AG08395 (cell line): ENCODE measurements at places on chromosomes 1 and 21.

DNA sequence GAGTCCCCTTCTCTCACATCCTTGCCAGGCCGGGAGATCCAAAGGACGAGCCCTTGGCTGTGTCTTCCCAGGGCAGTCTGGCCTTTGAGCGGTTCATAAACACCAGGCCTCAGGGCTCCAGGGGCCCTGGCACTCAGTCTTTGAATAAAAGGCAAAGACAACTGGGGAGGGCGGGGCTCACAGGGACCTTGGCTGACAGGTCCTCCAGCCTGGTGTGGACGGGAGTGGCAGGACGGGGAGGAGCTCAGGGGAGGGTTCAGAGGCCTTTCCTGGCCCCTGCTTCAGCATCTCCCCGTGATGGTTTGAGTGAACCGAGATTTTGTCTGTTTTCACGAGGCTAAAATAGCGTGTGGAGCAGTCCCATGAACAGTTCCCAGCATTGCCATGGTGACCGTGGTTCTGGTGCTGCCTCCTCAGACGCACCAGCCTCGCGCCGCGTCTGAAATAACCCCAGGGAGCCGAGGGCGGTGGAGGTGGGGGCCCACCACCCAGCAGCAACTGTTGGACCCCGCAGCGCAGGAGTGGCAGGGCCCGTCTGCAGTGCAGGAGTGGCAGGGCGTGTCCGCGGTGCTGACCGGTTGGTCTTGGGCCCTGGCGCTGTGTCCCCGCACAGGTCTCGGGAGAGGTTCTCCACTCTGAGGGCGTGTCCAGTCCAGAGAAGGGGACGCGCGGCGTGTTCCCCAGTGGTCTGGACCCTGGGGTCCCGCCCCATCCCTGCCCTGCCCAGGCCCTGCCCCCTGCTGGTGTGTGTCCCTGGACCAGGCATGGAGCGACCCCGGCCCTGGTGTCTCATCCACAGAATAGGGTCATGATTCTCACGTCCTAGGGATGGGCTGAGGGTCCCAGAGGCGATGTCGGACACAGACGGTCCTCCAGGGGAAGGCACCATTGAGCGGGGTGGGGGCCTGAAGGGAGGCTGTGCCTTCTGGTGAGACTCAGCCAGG lies 7.1 kb upstream of the PRKCZ start:
- DNase-seq: no peak

DNA sequence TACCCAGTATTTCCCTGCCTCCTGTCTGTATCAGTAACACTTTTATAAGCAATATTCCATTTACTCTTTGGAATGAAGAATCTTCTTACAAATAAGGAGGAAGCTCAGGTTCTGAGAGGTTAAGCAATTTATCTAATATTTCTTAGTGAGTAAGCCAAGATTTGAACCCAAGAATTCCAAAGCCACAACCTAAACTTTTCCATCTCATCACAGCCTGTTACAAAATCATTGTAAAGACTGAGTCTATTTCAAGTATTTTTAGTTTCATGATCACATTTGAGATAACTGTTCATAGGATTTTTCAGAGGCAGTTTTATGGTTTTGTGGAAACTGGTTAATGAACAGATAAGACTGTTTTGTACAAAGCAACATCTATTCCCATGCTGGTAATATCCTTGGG lies 29.8 kb upstream of the HHAT start:
- no peak for DNase-seq

DNA sequence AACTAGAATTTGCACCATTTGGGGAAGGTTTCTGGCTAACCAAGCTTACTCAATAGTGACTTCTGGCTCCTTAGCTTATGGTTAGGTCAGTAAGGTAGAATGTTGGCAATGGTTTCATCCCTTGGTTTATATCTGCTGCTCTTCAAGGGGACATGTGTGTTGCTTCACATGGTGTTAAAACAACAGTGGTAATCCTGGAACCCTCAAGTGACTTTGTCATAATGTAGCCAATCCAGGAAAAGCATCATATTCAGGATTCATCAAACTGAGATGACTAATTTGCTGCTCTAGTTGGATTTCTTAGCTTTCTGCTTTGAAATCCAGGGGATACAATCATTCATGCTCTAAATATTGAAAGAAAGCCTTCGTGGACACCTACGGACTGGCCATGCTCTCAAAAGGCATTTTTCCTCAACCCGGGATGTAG lies 108.7 kb downstream of the RGL1 start:
- peak; percentile 9 for DNase-seq

GRCh38 chr1:43902058-43902831 lies 31.4 kb upstream of the ARTN start:
- no peak for DNase-seq

GRCh38 chr1:224488806-224489499 lies 54.4 kb upstream of the WDR26 start:
- DNase-seq: no peak

- DNase-seq: no peak
These were observed 25.5 kb downstream of the CD58 start for GRCh38 chr1:116545359-116545705.

DNA sequence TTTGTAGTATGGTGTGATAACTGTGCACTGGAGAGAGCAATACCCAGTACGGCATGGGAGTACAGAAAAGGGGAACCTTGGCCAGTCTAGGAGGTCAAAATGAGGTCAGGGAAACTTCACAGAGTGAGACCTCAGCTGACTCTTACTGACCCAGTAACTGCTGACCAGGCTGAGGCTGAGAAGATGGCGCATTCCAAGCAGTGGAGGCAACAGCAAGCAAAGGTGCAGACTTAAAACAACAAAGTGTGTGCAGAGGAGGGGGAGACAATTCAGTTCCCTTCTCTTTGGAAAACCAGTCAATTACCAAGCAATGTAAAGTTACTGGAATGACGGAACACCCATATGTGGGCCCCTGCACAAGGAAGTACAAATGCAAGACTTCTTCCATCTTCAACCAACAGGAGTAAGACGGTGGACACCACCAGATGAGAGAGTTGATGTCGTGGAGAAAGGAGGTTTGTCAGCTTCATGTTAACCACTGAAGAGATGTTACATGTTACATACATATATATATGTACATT lies 54.6 kb upstream of the PRDX6 start:
- DNase-seq: no peak
